ENCODE measurements at places on chromosomes 16 and 17.

DNA sequence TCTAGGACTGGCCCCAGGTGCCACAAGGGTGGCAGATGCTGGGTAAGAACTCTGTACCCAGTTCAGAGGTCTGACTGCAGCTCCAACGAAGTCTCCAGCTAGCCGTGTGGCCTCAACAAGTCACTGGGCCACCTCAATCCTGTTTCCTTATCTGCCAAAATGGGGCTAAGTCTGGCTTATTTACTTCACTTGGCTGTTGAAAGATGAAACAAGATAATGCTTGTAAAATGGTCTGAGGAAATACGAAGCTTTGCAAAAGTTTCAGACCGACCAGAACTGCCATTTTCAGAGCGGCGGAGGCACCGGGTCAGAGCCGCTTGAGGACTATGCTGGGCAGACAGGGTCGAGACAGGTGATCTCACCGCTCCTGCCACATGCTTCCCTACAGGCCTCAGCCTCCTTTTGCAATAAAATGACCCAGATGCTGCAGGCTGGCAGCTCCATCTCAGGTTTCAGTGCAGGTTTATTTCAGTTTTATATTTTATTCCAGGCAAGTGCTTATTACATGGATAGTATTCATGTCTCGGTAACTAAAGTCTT lies 17.2 kb downstream of the MNT start:
- no peak for DNase-seq

GRCh38 chr17:41345992-41346391 lies 4.6 kb downstream of the KRT33A start:
- DNase-seq = no peak

DNA sequence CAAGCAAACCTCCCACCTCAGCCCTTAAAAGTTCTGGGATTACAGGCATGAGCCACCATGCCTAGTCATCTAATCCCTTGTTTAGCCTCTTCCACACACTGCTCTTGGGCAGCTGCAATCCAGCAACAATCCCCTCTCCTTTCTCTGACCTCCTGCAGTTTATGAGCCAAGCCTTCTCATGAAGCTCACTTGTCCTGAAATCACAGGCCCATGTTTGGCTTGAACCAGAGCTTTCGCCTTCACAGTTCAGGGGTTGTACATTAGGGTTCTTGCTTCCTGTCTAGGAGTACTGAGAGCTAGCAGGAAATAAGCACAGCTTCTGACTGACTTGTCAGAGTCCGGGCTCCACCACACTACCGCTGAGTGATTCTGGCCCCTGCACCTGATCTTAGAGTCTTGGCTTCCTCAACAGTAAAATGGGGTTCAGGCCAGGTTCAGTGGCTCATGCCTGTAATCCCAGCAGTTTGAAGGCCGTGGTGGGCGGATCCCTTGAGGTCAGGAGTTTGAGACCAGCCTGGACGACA lies 16.3 kb downstream of the ERAL1 start:
- peak; percentile 17 for DNase-seq

- DNase-seq = no peak
Measured at GRCh38 chr16:68978303-68978954, 127.0 kb upstream of the HAS3 start.

GRCh38 chr16:1354815-1355540 lies 3.2 kb downstream of the GNPTG start:
- no peak for DNase-seq

DNA sequence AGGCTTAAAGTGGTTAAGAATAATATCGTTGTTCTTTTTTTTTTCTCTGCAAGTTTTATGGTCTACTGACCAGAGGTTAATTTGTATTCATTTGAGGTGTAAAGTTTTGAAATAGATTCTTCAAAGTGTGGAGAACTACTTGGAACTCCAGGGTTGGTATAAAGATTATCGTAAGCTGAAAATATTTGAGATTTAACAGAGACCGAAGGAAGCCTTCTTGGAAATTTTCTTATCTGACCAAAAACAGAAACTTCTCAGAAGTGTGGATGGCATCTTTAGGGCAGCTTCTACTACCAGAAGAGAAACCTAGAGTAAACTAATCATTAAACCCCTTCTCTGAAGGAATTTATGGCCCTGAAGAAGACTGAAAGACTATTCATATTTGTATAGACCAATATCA lies 206.8 kb upstream of the MON1B start:
- DNase-seq = no peak

DNA sequence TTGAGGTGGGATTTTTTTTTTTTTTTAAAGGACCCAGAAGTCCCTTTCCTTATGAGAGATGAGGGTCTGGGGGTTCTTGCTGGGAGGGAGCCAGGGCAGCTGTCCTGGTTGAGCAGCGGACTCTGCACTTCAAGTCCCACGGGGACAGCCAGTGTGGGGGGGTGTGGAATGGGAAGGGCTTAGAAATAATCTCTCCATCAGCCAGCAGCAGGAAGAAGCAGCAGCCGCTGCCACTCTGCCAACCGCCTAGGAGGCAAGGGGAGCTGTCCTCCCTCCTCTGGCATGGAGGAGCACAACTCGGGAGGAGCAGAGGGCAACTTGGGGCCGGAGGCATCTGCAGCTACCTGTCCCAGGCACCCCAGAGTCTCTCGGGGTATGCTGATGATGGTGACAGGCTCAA lies at the start of gene KCNG4:
TSS of gene KCNG4 (minus strand) at position 104 of the 400 bp plus-strand sequence. CDS start 2,527 bp downstream, outside the sequence.
- no peak for DNase-seq

- DNase-seq = no peak
Measured at GRCh38 chr17:36791942-36792475, 145.3 kb upstream of the LHX1 start.

GRCh38 chr17:61834610-61835009 lies 28.7 kb downstream of the BRIP1 start:
- no peak for DNase-seq

DNA sequence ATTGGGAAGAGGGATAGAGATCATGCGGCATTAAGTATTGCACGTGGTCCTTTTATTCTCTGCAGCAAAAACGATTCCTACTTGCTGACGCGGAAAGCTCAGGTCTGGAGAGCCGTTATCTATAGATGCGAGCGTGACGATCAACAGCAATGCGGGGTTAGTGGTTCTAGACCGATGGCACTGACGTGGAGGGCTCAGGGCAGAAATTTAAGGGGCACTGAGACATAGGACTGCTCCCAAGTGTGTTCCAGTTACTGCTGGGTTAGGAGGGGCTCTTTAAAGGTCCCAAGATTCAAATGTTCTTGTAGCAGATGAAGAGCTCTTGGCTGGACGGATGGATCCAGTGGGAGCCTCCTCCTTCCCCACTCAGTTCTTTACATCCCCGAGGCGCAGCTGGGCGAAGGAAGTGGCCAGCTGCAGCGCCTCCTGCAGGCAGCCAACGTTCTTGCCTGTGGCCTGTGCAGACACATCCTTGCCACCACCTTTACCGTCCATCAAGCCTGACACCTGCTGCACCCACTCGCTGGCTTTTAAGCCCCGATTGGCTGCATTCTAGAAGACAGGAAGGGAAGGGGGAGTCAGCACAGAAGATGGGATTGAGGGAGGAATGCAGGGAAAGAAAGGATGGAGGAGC lies 732 bp upstream of the EXOSC6 start:
- no peak for DNase-seq

DNA sequence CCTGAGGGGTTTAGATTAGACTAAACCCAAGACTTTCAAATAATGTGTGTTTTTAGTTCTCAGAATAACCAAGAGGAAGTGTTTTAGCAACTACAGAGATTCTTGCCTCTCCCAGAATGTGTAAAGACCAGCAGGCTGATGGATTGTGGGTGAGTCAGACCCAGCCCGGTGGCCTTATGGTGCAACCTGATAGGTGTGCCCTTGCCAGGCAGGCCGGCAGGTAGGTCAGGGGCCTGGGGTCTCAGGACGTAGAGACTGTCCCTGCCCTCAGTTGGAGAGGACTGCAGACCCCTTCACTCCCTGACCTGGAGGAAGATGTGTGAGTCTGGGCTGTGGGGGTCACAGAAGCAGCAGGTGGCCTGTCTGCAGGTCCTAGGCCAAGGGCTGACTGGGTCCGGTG lies 47.2 kb upstream of the ACSF3 start:
- DNase-seq = no peak

- no peak for DNase-seq
Measured at GRCh38 chr17:41343029-41343428, 7.6 kb downstream of the KRT33A start.

DNA sequence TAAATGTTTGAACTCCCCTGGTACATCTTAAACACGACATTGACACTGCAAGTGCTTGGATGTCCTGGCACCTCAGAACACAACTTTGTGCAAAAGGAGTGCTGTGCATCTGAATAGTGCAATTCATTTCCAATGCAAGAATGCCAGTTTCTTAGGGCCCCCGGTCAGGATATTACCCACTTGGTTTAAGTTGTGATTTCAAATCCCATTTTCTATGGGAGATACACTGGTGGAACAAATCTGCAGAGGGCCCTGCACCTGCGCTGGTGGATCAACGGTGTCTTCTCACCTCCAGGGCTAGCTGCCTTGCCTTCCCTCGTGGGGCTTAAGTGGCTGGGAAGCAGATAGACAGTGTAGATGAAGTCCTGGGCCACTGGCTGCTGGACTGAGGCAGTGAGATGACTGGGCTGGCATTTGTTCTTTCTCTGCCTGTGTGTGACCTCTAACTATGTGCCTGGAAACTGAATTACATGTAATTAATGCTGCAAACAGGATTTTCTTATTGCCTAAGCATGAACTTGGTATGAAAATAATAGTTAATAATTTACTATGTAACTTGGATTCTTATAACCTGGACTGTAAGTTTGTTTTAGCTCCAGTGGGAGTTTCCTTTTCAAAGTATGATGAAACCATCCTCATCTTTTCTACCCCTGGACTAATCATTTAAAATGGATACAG lies 20.9 kb downstream of the HAPSTR1 start:
- DNase-seq = no peak

- no peak for DNase-seq
Measured at GRCh38 chr16:24045641-24046040, 209.9 kb downstream of the PRKCB start.

DNA sequence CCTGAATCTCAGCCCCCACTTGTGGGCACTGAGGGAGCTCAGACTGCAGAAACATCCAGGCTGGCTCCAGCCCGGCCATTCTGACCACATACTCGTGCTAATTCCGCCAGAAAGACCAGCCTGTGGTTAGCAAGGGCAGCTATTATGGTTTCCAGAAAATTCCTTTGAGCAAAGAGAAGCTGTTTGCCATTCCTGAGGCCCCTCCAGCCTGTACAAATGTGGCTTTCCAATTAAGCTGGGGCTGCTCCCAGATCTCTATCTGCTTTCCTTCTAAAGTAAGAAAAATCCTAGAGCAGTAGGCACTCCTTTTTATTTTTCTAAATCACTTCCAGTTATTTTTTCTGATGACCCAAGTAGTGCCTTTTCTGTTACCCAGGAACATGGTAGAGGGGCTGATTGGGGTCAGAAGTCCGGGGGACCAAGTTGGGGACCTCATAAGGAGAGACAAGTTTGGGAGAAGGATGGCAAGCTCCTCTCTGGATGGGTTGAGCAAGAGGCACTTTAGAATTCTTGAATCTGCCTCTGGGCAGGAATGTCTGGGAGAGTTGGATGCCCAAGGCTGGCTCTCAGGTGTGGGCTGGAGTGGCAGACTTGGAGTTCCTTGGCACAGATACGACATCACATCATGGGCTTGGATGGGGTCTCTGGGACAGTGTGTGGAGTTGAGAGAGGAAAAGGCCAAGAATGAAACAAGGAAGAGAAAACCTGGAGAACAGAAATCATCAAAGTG lies 83.3 kb upstream of the TNRC6C start:
- no peak for DNase-seq

DNA sequence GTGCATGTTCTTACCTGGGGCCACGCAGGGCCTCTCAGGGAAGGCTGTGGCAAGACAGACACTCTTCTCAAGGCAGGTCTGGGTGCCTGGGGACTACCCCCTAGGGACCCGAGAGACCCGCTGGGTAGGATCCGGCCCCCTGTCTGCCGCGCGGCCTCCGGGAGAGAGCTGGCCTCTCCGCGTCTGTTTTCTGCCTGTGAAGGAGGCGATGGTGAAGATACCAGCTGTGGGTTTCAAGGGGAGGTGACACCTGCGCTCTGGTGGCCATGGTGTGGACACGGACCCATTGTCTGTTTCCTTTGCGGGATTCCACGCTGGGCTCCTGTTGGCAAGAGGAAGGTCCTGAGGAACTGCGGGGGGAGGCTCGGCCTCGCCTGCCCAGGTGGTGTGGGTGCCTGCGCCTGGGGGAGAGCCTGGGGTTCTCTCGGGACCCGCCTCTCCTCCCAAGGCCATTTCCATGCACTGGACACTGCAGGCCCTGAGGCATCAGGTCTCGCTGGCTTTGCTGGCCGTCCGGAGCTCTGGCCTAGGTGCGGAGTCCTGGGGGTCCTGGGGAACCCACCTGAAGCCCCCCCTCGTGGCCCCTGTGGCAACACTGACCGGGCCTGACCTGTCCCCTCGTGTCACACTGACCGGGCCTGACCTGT lies 12.2 kb upstream of the METRNL start:
- no peak for DNase-seq

GRCh38 chr16:372302-372983 lies 2.1 kb upstream of the MRPL28 start:
- DNase-seq = no peak

- no peak for DNase-seq
Measured at GRCh38 chr17:29973005-29973404, 31.6 kb downstream of the EFCAB5 start.

DNA sequence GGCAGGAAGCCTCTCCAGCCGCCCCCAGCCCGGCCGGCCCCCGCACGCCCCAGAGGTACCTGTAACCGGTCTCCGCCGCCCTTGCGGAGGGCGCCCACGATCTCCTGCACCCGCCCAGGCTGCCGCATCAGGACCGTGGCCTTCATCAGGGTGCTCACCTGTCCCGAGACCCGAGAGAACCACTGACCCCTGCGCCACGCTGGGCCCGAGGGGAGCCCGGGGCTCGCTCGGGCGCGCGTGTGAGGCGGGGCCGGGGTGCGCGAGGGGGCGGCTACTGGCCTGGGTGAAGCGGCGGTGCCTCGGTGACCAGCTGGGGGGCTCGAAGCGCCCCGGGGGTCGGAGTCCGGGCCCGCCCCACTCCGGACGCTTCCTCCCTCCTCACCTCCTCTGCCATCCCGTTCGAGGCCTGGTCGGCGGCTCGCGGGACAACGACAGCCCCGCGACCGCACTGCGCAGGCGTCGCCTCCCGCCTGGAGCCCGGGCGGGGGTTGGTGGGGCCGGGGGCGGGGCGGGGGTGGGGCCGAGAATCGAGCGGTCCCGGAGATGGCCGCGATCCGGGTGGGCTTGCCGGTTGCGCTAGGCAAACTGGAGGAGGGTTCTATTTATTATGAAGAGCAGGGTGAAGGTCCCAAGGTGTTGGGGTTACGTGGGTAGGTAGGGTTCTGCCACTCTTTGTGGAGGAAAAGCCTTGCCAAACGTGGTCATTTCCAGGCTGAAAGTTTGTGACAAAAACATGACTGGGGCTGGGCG lies at the start of gene NT5C3B:
TSS of gene NT5C3B (minus strand) at position 433 of the 750 bp plus-strand sequence. CDS start at position 394, 39 bp downstream.
- peak; percentile 46 for DNase-seq

DNA sequence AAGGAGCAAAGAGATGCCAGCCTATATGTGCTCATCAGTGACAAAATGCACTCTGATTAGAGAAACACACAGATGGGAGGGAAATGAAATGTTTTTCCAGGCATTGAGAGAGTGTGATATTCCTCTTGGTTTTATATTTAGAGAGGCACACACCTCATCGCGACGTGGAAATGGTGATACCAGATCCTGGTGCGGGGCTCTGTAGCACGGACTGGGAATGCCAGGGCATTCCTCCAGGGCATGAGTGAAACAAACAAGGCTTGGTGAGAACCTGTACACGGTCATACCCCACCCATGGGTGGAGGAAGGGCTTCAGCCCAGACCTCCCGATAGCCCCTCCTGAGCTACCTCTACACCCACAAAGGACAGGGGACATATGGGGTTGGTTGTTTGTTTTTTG lies 280.2 kb downstream of the C16orf95 start:
- DNase-seq = no peak

GRCh38 chr16:4450931-4451519 lies 23.4 kb downstream of the NMRAL1 start:
- DNase-seq = no peak

Measured in activated T-cell treated with anti-CD3 and anti-CD28 coated beads for 1 hour (primary cell).